Muscle of leg (tissue), 16 donors: ENCODE measurements at places on chromosomes 1 and 21.

- no peak for DNase-seq
Observed at GRCh38 chr1:76465030-76465429, 390.5 kb downstream of the ST6GALNAC3 start.

DNA sequence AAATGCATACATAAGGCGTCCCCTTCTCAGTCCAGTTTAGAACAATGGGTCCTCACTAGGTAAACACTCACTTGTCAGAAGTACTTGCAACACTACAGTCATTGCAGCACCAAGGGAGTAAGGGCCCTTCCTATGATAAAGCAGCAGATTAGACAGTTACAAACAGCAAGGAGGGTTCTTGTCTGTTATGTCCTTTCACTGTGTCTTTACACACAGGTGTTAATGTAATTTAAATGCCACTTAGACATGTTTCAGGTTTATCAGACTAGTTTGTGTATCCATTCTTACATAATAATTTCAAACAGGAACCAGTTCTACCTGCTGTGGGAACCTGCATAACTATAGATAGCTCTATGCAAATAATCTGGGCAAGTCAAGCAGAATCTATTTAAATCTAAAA lies 105.6 kb upstream of the USH2A start:
- no peak for DNase-seq

GRCh38 chr1:37905727-37906126 lies 41.1 kb downstream of the INPP5B start:
- DNase-seq = no peak

DNA sequence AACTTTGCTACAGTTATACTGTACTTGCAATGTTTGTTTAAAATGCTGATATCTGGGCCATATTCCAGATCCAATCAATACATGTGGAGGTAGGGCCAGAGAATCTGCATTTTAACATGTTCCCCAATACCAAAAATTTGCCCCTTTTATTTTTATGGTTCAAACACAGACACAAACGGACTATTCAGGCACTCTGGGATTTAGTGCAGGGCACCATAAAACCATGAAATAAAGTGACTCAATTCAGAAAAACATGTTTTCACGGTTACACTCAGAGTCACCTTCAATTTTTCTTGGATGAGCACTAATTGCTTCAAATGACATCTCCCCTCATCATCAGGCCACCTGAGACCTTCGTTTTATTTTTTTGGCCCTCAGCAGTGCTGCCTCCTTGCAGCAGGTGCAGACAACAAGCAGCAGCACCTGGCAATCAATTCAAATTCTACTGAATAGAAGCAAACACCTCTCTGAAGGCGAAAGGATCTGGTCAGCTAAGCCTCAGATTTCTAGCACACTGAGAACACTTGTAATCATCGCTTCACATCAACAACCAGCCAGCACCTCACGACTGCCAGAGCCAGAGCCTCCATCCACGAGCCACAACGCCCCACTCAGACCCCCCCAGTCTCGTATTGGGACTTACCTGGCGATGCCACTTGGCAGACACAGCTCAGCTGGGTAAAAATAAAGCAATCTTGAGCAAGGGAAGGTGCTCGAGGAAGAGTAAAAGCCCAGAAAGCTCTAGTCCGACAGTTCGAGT lies 1.1 kb downstream of the ERO1B start:
- DNase-seq = peak; percentile 15

- peak; percentile 64 for DNase-seq
Observed at GRCh38 chr1:12370333-12370975, 140.6 kb downstream of the VPS13D start.

DNA sequence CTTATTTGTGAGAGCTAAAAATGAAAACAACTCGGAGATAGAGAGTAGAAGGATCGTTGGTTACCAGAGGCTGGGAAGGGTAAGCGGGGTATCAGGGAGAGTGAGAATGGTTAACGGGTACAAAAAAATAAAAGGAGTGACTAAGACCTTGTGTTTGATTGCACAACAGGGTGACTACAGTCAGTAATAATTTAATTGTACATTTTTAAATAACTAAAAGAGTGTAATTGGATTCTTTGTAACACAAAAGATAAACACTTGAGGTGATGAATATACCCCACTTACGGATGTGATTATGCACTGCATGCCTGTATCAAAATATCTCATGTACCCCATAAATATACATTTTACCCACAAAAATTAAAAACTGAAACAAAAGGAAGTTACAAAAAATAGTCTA lies 29.4 kb downstream of the FOXJ3 start:
- no peak for DNase-seq

GRCh38 chr1:152348447-152348846 lies 11.4 kb downstream of the FLG2 start:
- DNase-seq = no peak

DNA sequence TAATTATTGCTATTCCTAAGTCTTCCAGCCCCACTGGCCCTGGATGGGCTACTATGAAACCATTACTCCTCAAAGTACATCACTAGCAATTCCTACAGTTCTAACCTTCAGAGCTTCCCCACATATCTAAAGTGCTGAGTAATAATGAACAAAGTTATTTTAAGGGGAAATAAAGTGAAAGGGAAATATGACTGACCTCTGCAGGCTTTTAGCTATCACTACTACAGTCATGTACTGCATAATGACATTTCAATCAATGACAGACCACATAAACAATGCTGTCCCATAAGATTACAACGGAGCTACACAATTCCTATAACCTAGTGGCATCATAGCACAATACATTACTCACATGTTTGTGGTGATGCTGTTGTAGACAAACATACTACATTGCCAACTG lies 32.5 kb upstream of the ASPM start:
- no peak for DNase-seq

GRCh38 chr1:203059485-203059884 lies 26.3 kb downstream of the MYOG start:
- no peak for DNase-seq

- DNase-seq = peak; percentile 57
Observed at GRCh38 chr1:84299536-84300170, 1.9 kb upstream of the SAMD13 start.

DNA sequence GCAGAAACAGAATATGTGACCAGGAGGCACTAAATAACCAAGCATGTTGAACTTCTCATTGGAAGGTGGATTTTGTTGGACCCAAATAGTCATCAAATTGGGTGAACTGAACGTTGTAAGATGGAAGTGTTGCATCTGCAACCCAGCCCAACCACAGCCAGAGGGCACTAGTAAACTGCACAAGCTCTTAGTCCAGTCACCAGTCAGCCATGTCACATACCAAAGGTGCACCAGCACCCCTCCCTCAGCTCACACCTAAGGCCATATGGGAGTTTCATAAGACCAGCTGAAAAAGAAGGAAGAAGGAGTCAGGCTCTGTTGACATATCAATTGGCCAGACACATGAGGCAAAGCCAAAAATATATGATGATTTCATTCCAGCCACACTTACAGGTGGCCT lies 481.7 kb upstream of the NR5A2 start:
- DNase-seq = no peak
